ENCODE measurements at places on chromosomes 11 and 22.

GRCh38 chr11:88194990-88195389, 19.7 kb upstream of the RAB38 start:
- no peak for DNase-seq

GRCh38 chr11:46322759-46323158, 24.5 kb upstream of the DGKZ start:
- no peak for DNase-seq

- DNase-seq = peak; percentile 38
These were observed 75.9 kb upstream of the PRR5 start for GRCh38 chr22:44625981-44626687.

DNA sequence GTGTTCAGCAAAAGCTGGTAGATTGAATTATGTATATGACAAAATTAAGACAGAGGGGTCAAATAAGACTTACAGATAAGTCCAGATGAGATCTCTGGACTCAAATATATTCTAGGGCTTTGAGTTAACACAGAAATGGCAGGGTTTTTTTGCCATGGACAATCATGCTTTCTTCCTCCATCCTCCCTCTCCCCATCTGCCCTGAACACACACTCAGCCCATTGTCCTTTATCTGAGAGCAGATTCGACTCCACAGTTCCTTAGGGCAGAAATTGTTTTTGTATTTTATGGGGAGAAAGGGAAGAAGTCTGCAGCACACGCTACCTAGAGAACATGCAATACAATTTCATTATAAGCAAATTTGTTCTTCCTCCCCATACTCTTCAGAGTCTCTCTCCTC, 86.8 kb downstream of the SLC1A2 start:
- DNase-seq = no peak

DNA sequence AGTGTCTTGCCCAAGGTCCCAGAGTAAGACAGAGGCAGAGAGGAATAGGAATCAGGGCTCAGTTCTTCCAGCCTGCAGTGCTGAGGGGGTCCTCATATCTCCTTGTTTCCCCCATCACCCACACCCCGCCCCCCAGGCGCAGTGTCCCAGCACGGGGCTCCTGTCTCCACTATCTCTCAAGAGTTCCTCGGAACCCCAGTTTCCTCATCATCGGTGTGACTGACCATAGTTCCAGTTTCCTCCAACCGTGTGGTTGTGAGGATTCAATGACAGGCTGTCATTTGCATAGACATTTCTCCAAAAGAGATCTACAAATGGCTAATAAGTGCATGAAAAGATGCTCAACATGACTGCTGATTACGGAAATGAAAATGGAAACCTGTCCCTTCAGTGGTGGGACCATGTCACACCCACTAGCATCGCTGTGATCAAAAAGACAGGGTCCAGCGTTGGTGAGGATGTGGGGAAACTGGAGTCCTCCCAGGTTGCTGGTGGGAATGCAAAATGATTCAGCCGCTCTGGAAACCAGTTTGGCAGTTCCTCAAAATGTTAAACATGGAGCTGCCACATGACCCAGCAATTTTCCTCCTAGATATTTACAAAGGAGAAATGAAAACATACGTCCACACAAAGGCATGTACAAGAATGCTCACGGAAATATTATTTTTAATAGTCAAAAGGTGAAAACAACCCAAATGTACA, 31.8 kb upstream of the PDGFB start:
- DNase-seq = no peak

- DNase-seq = no peak
These were observed 87.8 kb upstream of the PHOX2A start for GRCh38 chr11:72331761-72332160.

DNA sequence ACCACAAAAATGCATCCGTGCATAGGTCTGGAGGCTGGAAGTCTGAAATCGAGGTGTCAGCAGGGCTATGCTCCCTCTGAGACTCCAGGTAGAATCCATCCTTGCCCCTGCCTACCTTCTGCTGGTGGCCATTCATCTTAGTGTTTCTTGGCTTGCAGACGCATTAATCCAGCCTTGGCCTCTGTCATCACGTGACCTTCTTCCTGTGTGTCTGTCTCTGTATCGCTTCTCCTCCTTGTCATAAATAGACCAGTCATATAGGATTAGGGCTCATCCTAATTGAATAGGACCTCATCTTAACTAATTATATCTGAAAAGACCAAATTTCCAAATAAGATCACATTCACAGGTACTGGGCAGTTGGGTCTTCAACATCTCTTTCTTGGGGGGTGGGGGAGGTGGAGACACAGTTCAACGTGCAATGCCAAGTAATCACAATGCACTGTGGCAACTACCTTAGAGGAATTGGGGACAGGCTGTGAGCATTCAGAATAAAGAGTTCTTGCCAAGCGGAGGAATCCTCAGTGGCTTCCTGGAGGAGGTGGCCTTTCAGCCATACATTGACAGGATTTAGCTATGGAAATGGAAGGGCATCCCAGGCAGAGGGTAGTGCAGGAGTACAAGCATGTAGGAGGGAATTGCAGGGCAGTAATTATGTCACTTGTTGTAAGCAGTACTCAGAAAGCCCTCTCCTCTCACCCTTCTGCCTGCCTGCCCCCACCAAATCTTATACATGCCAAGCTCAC, 96.2 kb upstream of the SYT13 start:
- no peak for DNase-seq

DNA sequence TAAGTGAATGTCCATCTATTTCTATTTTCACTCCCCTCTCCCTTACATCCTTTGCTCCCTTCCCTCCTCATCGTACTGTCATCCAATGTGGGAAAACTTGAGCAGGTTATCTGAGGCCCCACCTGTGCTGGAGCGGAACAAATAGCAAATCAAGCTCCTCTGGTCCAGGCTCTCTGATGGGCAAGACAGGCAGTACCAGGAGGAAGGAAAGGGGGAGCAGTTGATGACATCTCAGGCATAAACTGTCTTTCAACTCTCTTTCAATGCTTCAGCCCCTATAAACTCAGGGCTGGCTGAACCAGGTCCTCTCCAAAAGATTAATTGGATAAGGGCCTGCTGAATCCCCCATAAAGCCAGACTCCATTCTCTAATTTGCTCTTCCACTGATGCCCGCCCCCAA, 1.5 kb upstream of the CCKBR start:
- no peak for DNase-seq

DNA sequence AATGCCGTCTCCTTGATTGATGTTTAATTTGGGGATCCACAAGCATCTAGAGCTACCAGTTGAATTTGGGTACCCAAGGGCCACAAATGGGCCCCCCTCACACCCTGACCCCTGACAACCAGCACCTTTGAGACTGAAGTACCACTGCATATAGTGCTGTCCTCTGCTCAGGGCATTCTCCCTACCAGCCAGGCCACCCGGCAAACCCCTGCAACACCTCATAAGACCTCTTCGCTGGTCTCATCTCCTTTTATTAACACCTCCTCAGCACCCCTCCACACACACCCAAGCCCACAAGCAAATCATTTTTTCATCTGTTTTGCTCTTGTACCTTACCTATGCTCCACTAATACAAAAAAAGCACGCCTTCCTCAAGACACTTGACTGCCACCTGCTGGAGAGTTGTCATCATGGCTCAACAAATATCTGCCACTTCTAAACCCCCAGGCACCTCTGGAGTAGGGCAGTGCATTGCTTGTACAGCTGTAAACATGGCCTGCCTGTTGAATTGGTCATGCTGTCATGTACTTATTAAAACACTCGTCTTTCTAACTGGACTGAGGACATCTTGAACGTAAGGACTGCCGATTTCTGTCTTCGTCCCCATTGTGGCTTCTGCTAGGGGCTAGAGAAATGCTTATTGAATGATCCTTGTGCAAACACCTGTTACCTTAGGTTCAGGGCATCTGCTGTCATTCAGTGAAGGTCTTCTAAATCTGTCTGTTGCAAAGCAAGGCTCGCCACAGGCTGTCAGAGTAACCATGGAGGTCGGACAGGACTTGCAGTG, 66.5 kb downstream of the BMAL1 start:
- peak; percentile 36 for DNase-seq

DNA sequence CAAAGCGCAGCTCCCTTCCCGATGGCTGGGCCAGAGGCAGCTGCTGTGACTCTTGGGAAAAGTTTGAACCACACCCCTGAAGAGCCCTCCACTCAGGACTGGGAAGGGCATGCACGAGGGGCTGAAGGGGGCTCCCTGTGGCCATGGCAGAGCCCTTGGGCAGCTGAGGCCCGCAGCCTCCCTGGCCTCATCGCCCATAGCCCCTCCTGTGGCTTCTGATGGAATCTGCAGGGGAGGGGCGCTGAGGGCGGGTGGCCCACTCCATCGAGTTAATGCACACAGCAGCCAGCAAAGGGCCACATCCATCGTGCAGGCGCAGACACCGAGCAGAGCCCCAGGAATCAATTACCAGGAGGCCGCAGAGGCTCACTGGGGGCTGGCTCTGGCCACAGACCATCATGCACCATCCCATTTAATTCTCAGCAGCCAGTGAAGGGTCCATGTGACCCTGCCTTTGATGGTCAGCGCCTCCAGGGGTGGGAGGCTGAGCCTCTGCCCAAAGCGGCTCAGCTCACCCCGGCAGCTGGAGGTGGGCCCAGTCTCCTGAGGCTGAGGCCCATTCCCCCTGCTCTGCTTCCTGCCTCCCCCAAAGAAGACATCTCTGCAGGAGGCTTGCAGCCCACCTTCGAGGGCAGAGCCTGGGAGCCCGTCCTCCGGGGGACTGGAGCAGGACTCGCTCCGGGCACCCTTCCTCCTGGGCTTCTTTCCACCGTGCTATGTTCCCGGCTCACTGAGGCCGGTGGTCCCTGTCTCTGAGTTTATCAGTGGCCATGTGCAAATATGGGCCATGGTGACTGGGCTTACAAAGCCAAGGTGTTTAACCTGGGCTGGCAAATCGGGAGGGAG, 1410.2 kb downstream of the BRD1 start:
- DNase-seq = no peak

DNA sequence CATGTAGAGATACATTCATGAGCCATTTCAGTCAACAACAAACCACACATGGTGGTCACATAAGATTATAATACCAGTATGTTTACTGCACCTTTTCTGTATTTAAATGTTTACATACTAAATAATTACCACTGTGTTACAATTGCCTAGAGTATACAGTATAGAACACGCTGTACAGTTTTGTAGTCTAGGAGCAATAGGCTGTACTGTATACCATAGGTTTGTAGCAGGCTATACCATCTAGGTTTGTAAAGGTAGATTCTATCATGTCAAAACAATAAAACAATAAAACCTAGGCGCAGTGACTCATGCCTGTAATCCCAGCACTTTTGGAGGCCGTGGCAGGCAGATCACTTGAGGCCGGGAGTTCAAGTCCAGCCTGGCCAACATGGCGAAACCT, 1.1 kb downstream of the TRIM48 start:
- DNase-seq = no peak

GRCh38 chr11:13224324-13224723, 53.3 kb upstream of the BMAL1 start:
- DNase-seq = no peak

DNA sequence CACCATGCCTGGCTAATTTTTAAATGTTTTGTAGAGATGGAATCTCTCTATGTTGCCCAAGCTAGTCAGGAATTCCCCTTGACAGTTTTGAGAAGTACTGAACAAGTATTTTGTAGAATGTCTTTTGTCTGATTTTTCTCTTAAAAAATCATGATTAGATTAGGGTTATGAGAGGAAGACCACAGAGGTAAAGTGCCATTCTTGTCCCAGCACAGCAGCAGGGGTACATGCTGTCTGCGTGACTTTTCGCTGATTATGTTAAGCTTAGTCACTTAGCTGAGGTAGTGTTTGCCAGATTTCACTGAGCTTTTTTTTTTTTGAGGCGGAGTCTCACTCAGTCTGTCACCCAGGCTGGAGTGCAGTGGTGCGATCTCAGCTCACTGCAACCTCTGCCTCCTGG, 13.6 kb upstream of the NUP160 start:
- DNase-seq = no peak

DNA sequence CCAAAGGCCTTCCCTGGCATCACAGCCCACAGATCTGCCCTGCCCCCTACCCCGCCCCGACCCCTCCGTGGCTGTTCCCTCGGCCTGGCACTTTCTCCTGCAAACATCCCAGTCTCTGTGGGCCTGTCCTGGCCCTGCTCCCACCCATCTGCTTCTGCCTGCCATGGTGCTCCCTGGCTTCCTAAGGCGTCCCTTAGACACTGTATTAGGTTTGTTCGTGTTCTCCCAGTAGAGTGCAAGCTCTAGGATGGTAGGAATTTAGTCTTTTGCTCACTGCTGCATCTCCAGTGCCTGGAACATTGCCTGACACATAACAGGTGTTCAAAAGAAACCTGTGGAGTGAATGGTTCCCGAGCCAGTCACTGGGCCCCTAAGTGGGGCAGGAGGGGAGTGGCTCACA, 69.6 kb upstream of the PITPNB start:
- no peak for DNase-seq

DNA sequence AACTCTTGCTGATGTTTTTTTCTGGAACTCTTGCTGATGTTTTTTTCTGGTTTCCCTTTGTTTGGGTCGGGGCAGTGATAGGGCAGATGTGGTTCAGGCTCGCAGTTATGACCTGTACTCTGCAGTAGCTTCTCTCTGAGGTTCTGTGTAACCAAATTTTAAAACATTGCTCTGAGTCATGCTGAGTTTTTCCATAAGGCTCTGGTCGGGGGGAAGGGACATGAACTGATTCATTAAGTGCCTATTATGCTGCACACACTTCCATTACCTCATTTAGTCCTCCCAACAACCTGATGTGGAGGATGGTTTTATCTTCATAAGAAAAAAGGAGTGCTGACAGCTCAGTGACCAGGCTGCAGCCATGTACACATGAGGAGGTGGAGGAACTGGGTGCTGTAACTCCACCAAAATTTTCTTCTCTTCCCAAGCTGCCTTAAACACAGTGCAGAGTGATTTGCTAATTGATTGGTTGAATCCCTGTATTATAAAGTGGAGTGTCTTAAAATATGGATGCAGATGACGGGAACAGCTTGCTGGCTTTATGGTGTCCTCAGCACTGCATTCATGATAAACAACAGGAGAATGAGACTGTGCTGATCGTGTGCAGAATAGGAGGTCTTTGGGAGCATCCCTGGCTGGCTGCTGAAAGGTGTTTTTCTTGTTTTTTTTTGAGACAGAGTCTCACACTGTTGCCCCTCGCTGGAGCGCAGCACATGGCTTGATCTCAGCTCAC, 19.1 kb downstream of the TNRC6B start:
- peak; percentile 48 for DNase-seq

- no peak for DNase-seq
These were observed 13.3 kb upstream of the CACNA1I start for GRCh38 chr22:39556970-39557841.

GRCh38 chr22:19631899-19632667, 82.2 kb upstream of the SEPTIN5 start:
- DNase-seq = no peak

GRCh38 chr11:86211619-86212018, 32.9 kb upstream of the EED start:
- DNase-seq = no peak
